HAP-1 (cell line): ENCODE measurements at places on chromosomes 6 and 20.

DNA sequence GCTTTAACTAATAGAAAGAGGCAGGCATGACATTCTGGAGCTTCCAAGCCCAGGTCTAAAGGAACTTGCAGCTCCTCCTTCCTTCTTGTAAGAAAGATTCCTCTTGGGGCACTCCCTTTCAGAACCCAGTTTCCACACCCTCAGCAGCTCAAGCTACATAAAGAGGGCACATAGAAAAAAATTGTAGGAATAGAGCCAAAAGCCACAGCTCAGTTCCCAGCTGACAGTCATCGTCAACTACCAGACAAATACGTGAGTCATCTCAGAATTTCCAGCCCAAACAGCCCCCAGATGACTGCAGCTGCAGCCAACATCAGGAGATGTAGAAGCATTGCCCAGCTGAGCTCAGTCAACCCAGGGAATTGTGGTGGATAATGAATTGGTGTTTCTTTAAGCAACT lies 349.8 kb upstream of the ARID1B start:
- DNase-seq: no peak

DNA sequence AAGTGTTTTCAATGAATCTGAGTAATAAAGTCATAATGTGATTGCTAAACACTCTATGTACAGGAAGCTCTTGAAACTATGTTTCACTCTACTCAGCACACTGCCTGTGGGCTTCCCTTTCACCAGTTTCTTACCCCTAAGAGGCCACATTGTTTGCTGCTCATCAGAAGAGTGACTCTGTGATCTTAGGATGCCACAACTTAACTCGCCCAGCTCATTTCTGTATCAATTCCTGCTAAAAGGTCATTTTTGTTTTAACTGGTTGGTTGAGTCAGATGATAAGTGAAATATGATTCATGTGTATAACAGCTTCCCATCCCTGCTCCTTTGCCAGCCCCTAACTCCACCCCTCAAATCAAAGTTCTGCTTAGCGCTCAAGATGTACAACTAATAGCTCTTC lies 9.8 kb upstream of the NDUFAF4 start:
- no peak for DNase-seq

GRCh38 chr6:77341058-77341986 lies 122.0 kb downstream of the HTR1B start:
- DNase-seq: no peak

DNA sequence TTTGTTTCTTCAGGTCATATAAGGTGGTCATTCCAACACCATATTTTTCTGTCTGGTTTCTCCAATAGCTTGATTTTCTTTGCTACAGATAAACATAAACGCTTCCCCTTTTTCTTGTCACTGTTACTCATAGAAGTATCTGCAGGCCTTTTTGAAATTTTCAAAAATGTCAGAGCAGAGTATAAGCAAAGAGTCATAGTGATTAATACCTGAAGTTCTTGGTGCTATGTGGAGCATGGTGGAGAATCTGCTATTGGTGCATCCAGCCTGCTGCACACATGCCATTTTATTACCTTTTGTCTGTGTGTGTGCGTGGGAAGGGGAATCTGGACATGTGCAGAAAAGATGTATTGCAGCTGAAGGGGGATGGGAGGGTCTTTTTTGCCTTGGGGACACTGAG lies 19.7 kb downstream of the STX11 start:
- no peak for DNase-seq

- DNase-seq: no peak
Observed at GRCh38 chr6:135012764-135013163, 41.9 kb downstream of the HBS1L start.

DNA sequence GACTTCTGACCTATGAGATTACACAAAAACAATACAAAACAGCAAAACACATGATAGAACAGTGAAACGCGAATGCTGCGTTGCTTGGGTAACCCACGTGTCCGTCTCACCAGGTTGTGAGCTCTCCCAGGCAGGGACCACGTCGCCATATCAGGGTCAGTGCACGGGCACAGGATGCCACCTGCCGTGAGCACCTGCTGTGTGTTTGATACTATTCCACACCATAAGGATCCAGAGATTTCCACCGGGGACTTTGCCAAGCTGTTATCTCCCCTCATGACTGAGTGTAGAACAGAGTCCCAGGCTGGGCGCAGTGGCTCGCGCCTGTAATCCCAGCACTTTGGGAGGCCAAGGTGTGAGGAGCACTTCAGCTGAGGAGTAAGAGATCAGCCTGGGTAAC lies 288.0 kb downstream of the BMP7 start:
- DNase-seq: no peak

- no peak for DNase-seq
Observed at GRCh38 chr20:63576311-63576710, 2.3 kb upstream of the HELZ2 start.

DNA sequence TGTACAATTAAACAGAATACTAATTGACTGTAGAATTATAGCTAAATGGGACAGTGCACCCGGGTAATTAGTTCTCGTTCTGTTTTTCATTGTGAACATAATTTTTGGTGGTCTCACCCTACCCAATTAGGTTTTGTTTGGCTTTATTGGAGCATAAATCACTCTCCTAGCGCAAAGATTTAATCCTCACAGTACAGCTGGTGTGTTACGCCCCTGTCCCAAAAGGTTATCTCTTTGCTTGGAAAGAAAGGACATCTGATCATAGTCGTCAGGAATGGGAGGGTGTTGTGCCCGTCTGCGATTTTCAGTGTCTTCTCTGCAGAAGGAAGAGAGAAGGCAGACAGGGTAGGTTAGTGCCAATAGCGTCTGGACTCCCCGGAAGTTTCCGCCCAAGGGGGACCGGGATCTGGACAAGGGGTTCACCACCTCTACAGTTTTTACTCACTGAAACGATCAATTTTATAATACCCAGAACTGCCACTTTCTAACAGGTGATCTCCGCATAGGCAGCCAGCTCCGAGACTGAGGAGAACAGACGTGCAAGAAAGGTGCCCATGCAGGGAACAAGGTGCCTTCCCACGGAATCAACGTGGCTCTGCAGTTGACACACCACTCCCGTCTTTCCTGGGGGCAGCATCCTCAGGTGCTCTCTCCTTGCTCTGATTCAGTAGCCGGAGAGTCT lies 617.4 kb upstream of the CDH4 start:
- DNase-seq: no peak

DNA sequence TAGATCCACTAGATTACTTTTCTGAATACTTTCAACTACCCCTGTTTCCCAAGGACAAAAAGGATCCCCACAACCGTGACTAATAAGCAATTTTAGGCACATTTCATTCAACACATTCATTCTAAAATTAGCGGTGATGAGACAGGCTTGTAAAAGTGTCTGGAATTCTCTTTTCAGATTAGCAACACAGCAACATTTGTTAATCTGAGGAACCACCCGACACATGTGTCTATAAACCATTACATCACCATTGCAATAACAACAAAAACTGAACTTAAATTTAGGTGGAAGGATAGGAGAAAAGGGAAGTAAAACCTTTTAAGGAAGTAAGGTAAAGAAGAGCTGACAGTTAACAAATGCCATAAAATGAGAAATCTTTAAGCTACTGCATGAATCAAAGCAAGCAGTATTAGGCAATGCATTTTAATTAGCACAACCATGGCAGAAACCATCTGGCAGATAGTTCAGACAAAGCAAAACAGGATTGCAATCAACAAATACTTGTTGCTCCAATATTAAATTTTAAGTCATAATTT lies 49.1 kb downstream of the MAP3K7 start:
- no peak for DNase-seq

DNA sequence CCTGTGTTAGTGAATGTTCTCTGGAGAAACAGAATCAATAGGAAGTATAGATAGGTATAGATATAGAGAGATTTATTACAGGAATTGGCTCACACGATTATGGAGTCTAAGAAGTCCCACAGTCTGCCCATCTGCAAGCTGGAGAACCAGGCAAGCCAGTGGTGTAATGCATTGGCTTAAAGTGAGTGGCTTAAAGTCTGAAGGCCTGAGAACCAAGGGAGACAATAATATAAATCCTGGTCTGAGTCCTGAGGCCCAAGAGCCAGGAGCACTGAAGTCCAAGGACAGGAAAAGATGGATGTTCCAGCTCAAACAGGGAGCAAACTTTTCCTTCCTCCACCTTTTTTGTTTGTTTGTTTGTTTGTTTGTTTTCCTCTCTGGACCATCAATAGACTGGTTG lies 131.2 kb upstream of the LRFN2 start:
- DNase-seq: no peak

GRCh38 chr6:169866668-169867521 lies 115.5 kb downstream of the ERMARD start:
- no peak for DNase-seq
